ENCODE measurements at places on chromosomes 7 and 10.
A peak's percentile ranks its signal among the peaks of the same experiment; 100 is the strongest.

- no peak for DNase-seq
Observed at GRCh38 chr10:49632406-49633317, 18.8 kb downstream of the CHAT start.

- DNase-seq: peak; percentile 52
Observed at GRCh38 chr7:28081016-28081415, 99.6 kb downstream of the JAZF1 start.

DNA sequence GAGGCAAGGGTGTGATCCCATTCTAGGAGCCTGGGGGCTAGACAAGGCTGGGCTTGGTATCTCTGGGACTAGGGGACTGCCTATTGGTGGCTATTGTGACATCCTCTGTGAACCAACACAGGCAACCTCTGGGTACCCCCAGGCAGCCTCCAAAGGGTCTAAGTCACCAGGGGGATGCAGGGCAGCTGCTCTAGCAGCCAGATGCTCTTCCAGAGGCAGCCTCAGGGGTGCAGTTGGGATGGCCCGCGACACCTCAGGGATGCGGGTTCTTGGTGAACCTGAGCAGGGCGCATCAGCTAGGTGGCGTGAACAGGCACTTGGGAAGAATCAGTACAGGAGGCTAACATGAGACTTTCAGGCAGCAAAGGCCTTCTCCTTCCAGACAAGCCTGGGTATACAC is 1.6 kb upstream of the TMEM120A start:
- DNase-seq: no peak

- no peak for DNase-seq
Observed at GRCh38 chr7:24573554-24574338, 494 bp downstream of the PALS2 start.

GRCh38 chr7:113267885-113268284 is 149.5 kb upstream of the SMIM30 start:
- no peak for DNase-seq

DNA sequence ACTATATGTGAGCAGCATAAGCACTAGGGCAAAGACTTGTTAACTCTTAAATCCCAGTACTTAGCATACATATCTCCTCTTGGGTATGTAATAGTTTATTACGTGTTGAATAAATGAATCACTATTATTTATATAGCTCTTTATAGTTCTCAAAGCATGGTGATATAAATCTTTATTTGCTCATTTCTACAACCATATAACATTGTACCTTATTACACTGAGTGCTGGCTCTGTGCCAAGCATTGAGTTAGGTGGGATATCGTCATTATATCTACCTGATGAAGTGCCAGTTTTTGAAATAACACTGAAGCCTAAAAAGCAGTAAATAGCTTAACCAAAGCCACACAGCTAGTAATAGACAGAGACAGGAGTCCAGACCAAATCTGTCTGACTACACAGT is 27.9 kb downstream of the AHR start:
- DNase-seq: no peak

DNA sequence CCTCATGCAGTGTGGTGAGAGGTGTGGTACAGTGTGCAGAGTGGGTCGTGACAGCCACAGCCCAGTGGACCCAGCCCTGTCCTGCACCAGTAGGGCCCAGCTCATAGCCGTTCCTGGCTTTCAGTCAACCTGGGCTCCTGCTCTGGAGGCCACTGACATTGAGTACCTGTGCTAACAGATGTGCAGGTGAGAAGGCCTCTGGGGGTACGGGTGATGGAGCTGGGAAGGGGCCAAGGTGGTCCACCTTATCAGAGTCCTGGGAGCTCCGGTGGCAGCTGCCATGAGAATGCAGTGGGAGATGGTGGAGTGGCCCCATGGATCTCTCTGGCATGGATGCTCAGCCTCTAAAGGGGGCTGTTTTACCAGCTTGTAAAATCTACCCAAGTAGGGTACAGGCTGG is 6.1 kb upstream of the TBRG4 start:
- DNase-seq: no peak

DNA sequence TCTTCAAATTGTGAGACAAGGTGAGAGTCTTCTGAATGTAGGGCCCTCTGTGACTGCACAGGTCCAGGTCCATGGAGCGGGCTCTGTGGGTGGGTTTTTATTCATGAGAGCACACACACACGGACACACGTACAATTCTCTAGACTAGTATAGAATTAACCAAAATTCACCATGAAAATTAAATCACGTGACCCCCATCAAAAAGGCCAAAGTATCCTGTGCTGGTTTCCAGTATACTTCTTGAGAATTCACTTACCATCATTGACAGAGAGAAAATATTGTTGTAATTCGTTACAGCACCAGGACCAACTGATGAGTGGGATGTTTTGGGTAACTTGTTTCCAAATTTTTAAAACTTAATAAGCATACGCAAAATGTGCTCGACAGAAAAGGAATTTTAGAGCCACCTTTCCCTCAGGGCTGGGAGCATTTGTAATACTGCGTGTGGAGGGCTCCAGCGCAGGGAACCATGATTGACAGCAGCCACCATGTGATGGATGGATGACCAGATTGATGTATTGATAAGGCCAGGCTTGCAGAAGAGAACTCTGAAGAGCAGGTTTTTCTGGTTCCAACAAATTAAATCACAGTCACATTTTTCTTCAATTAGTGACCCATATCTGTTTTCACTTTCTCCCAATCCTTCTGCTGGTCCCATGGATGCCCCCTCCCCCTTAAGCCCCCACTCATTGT is 14.9 kb upstream of the DNTT start:
- no peak for DNase-seq

- DNase-seq: no peak
Observed at GRCh38 chr7:144024213-144024612, 24.1 kb downstream of the OR6B1 start.

DNA sequence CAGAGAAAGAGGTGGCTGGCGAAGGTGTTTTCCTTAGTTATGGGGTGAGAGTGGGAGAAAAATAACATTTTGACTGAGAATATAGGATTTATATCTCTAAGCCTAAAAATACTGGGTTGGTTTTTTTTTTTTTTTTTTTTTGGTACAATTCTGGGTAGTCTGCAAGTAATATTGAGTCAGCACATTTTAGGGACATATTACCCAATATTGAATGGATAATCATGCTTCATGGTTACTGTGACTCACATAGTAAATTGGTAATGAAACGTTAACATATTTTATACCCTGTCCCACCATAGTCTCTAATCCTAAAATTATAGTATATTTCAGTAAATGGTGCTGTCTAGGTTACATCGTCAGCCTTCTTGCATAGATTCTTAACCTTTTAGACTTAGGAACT is 91.4 kb downstream of the TPST1 start:
- DNase-seq: no peak

- no peak for DNase-seq
Observed at GRCh38 chr7:118473271-118473670, 248.8 kb downstream of the ANKRD7 start.

All from HL-60 (cell line).